Neural crest cell (in vitro differentiated cells): ENCODE measurements at places on chromosomes 6 and 20. TPM values are rescaled to one million over a fixed set of nuclear protein-coding genes. Genes with fewer than 3 reads are reported as not detected.
A peak's percentile ranks its signal among the peaks of the same experiment; 100 is the strongest.

DNA sequence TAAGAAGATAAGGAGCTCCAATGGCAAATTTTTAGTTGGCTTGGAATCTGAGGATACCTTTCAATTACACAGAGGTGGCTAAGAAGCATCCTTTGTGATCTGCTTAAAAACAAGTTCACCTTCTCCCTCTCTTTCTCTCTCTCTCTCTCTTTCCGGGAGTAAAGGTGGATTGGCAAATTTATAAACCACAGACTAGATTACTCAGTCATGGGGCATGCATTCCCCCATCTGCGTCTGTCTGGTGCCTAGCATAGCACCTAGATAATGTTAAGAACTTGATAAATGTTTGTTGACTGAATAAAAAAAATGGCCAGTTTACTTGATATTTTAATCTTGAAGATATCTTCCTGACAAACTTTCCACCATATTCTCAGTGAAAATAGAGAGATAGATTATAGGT, 312.3 kb downstream of the CDC5L start:
- H3K4me3 ChIP-seq: no peak overlapping the region
- peaks cover 16% of the 10 kb centered on the region for H3K4me1 ChIP-seq
- DNase-seq: no peak
- H3K27ac ChIP-seq: no peak overlapping the region

The NTSR1 gene
- not detected in 2 replicates for total RNA-seq

The GDAP1L1 gene
- 10.0 and 10.9 TPM in 2 replicates for total RNA-seq

The GRM1 gene
- 0.20 and 0.63 TPM in 2 replicates for total RNA-seq

The PTPRT gene
- total RNA-seq: 0.34 and 0.56 TPM in 2 replicates

The STMND1 gene
- total RNA-seq: not detected in 2 replicates

GRCh38 chr6:131657630-131658111, 20.6 kb downstream of the ENPP3 start:
- no peak overlapping the region for H3K27ac ChIP-seq
- no peak overlapping the region for H3K4me3 ChIP-seq
- H3K4me1 ChIP-seq: no peaks in the 10 kb centered on the region
- no peak for DNase-seq
- H3K27me3 ChIP-seq: no peaks in the 10 kb centered on the region

DNA sequence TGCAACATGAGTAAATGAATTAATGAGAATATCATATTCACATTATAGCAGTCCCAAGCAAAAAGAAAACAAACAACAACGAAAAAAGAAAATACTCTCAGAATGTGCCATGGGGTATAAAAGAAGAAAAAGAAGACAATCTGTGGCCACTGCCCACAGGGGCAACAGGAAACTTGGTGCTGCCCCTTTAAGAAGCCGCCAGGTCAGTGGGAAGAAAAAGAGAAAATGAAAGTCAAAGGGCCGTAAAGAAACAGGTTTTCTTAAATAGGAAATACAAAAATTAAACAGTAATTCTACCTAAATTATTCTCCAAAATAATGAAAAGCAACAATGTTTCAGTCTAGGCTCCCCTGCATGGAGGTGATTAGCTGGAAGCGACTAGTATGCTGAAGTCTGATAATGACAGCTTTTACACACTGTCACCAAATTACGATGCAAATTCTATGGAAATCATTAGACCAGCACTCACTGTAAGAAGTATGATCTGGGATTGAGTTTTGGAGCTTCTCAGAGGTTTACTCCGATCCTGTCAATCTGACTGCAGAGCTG, 23.6 kb downstream of the GMDS start:
- no peak overlapping the region for H3K4me3 ChIP-seq
- H3K27ac ChIP-seq: no peak overlapping the region
- no peaks in the 10 kb centered on the region for H3K36me3 ChIP-seq
- no peaks in the 10 kb centered on the region for H3K27me3 ChIP-seq
- H3K4me1 ChIP-seq: no peaks in the 10 kb centered on the region

The REM1 gene
- not detected in 2 replicates for total RNA-seq

GRCh38 chr20:32674362-32674789, 635 bp upstream of the C20orf203 start:
- peak; percentile 58 for DNase-seq
- peak overlapping the region; percentile 21 for H3K27ac ChIP-seq
- H3K27me3 ChIP-seq: no peaks in the 10 kb centered on the region
- H3K4me1 ChIP-seq: peaks cover 20% of the 10 kb centered on the region
- no peaks in the 10 kb centered on the region for H3K36me3 ChIP-seq

DNA sequence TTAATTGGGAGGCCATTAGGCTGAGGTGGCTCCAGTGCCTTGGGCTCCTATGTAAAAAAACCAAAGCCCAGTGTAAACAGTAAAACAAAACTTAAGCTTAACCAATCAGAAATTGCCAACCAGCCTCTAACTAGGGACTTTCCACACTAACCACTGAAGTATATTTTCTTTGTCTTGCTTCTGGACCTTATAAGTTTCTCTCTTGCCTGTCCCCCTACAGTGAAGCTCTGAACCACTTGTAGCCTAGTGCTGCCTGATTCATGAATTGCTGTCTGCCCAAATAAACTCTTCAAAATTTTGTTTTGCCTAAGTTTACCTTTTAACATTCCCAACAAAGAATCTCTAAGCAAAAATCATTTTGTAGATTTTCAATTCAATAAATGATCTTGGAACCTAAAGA, 28.2 kb downstream of the POPDC3 start:
- no peak for DNase-seq
- no peaks in the 10 kb centered on the region for H3K4me1 ChIP-seq
- no peaks in the 10 kb centered on the region for H3K36me3 ChIP-seq
- no peak overlapping the region for H3K4me3 ChIP-seq

- H3K27me3 ChIP-seq: no peaks in the 10 kb centered on the region
- H3K27ac ChIP-seq: no peak overlapping the region
- no peak overlapping the region for H3K4me3 ChIP-seq
- H3K4me1 ChIP-seq: no peaks in the 10 kb centered on the region
- no peak for DNase-seq
Observed at GRCh38 chr6:12181481-12181880, 108.7 kb upstream of the EDN1 start.

The KCNS1 gene
- not detected in 2 replicates for total RNA-seq

The HNF4A gene
- total RNA-seq: not detected in 2 replicates

- DNase-seq: no peak
- no peak overlapping the region for H3K4me3 ChIP-seq
- H3K27ac ChIP-seq: no peak overlapping the region
- H3K4me1 ChIP-seq: peaks cover 34% of the 10 kb centered on the region
Observed at GRCh38 chr6:34656378-34657036, 40.1 kb downstream of the ILRUN start.

DNA sequence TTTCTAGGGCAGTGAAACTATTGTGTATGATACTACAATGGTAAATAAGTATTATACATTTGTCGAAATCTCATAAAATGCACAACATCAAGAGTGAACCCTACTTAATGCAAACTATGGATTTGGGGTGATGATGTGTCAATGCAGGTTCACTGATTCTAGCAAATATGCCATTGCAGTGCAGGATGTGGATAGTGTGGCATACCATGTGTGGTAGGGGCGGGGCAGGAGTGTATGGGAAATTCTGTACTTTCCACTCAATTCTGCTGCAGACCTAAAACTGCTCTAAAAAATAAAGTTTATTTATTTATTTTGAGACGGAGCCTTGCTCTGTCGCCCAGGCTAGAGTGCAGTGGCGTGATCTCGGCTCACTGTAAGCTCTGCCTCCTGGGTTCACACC, 44.3 kb downstream of the ABHD12 start:
- H3K27ac ChIP-seq: no peak overlapping the region
- H3K27me3 ChIP-seq: no peaks in the 10 kb centered on the region
- H3K4me1 ChIP-seq: peaks cover 5% of the 10 kb centered on the region
- DNase-seq: no peak
- peaks cover 7% of the 10 kb centered on the region for H3K36me3 ChIP-seq

DNA sequence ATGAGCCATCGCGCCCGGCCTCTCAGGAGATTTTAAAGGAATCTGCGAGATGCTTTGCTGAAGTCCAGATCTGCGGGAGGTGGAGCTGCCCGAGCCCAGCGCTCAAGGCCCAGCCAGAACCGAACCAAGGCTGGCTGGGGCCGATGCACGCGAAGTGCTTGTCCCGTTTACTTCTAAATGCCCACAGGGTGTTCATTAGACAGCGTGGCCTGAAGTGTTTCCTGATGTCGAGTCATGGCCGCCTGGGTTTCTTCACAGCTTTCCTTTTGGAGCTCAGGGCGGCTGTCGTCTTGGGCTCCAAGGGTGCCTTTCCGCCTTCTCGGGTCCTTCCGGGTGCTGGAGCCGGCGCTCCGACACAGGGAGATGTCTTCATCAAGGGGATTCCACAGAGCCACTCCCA, 25.1 kb upstream of the CCR6 start:
- H3K4me1 ChIP-seq: peaks cover 12% of the 10 kb centered on the region
- H3K27me3 ChIP-seq: no peaks in the 10 kb centered on the region
- H3K4me3 ChIP-seq: no peak overlapping the region
- no peak overlapping the region for H3K27ac ChIP-seq

The NKX2-2 gene
- not detected in 2 replicates for total RNA-seq

The GJA1 gene
- total RNA-seq: 91.2 and 92.6 TPM in 2 replicates

DNA sequence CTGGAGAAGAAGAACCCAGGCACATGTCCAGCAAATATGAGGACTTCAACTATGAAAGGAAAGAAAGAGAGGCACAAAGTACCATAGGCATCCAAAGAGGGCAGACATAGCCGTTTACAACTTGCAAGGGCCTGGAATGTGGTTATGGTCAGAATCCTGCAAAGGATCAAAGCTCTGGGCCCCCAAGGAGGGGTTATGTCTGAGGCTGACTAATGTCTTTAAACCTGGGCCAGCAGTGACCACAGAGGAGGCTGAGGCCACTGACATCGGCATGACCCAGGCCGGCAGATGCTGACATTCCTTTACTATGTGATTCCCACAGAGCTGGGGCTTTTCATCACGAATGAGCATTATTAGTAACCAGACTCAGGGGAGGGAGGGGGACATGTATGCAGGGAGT, 861.1 kb downstream of the DHX35 start:
- H3K4me1 ChIP-seq: no peaks in the 10 kb centered on the region
- no peaks in the 10 kb centered on the region for H3K36me3 ChIP-seq
- H3K27ac ChIP-seq: no peak overlapping the region
- no peak for DNase-seq
- no peaks in the 10 kb centered on the region for H3K27me3 ChIP-seq
